ENCODE measurements at places on chromosomes 3 and 15. TPM values are rescaled to one million over a fixed set of nuclear protein-coding genes. Genes with fewer than 3 reads are reported as not detected.

Gene TNFAIP8L3
- total RNA-seq: 0.92 TPM

- DNase-seq: peak; percentile 71
Measured at GRCh38 chr3:11610044-11610671, 33.6 kb downstream of the VGLL4 start.

- no peak for DNase-seq
Measured at GRCh38 chr15:38252481-38253350, at the start of gene SPRED1. Gene SPRED1 (plus strand): TSS chr15:38252836. CDS start chr15:38253186, 350 bp downstream.

- DNase-seq: no peak
Measured at GRCh38 chr15:80475572-80475971, 71.4 kb downstream of the ARNT2 start.
